Glomerular endothelial cell (primary cell): ENCODE measurements at places on chromosomes 4 and X.

DNA sequence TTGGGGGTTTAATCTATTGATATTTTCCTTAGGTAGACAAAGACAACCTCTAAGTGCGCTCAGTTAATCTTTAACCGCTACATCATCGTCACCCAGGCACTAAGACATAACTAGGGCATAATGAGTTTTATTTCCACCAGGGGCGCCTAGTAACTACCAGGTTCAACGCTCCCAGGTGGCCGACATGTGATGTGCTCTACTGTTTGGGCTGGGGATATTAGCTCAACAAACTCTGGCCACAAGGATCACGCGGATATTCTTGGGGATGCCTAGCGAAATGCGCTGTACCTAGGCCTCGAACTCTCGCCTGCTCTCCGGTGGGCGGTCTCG, 915 bp upstream of the RAB33B start:
- no peak for DNase-seq

DNA sequence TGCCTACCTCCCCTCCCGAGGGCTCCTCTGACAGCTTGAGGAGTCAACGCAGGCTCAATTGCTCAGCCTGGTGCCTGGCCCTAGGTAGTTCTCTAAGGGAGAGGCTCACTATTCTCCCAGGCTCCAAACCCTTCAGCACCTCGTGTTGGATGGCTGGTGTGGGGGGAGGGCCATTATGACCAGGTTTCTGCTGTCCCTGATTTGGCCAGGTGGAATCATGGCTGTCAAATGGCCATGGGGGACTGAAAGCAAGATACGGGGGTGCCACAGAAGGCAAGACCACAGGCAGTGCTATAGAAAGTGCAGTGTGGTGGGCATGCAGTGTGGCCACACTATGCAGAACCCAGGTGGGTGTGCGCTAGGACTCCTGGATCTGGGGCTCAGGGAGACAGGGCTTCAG, 9.5 kb downstream of the PNMA6F start:
- no peak for DNase-seq

DNA sequence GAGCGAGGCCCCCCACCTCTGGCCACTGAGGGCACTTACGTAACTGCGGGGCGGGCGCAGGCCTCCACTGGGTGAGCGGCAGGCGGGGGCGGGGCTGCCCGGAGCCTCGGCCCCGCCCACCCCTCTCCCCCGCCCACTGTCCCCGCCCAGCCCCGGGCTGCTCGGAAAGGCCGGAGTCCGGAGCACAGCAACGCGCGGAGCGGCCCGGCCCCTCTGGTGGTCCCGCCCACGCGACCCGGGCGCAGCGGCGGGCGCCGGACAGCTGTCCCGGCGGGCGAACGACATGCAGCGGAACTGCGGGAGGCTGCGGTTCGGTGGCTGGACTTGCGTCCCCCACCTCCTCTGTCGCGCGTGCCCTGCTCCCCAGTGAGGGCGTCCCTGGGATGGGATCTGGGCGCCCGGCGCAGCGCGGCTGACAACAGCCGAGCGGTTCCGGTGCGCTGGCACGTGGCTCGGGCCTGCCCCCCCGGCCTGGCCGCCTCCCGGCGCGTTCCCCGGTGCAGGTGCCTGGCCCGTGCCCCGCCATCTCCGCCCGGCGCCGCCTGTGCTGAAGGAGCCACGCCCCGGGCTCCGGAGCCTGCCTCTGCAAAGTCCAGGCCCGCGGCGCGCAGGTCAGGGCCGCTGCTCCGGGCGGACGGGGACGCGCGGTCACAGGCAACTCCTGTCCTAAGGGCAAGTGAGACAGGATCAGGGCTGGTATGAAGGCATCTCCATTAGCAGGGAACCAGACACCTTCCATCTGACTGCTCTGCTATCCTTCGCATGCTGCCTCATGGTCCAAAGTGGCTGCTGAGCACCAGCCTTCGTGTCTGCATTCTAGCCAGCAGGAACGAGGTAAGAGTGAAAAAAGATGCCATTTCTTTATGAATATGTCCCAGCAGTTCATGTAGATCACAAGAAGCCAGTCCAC, 21.8 kb upstream of the JAKMIP1 start:
- no peak for DNase-seq

DNA sequence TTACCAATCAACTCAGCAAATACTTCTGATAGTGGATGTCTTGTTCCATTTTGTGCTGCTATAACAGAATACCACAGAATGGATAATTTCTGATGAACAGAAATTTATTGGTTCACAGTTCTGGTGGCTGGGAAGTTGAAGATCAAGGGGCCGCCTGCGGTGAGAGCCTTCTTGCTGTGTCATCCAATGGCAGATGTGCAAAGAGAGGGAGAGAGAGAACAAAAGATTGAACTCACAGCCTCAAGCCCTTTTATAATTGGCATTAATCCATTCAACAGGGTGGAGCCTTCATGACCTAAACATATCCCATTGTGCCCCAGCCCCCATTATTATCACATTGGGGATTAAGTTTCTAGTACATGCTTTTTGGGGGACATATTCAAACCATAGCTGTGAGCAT, 86.1 kb downstream of the ADGRG4 start:
- no peak for DNase-seq

DNA sequence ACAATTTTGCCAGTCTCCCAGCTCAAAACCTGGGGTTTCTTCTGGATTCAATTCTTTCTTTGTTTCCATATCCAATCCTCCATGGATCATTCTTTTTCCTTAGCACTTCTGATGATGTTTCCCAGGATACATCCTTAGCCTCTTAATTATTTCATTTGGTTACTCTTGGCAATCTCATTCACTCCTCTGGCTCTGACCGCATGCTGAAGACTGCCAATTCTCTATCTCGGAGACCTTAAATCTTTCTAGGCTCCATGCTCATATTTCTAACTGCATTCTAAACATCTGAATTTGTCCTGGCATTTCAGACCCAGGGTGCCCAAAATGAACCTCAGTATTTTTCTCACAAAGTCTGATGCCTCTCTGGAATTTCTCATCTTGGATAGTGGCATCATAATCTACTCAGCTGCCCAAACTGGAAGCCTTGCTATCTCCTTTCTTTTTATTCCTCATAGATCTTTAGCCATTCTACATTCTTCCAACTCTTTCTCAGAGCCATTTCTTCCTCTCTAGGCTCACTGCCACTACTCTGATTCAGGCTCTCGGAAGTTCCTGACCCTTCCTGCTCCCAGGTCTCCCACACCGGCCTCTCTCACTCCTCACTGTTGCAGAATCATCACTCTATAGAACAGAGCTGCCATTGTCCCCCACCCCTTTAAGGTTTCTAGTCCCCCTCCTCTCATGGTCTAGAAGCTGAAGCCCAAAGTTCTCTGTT, 290.2 kb downstream of the CAMK2D start:
- DNase-seq, result no peak

GRCh38 chrX:63784346-63784901, 590 bp downstream of the ARHGEF9 start:
- no peak for DNase-seq

- DNase-seq, result no peak
Observed at GRCh38 chr4:56307423-56307822, 79.9 kb downstream of the AASDH start.

DNA sequence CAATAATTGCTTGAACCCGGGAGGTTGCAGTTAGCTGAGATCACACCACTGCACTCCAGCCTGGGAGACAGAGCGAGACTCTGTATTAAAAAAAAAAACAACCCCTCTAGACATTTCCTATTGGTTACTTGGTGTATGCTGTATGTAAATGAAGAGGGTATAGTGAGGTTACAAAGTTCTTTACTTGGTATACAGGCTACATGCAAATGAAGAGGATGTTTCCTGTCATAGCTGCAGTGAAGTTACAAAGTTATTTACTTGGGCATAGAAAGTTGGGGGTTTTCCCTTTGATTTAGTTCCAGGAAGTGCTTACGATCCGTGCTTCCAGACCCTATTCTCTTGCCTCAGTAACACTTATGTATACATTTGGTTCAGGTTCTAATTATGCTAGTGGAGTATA, 38.4 kb upstream of the CLNK start:
- no peak for DNase-seq

- no peak for DNase-seq
Observed at GRCh38 chr4:142856576-142856975, 10.5 kb upstream of the INPP4B start.

- DNase-seq, result no peak
Observed at GRCh38 chr4:73743795-73744194, 3.4 kb downstream of the CXCL8 start.

DNA sequence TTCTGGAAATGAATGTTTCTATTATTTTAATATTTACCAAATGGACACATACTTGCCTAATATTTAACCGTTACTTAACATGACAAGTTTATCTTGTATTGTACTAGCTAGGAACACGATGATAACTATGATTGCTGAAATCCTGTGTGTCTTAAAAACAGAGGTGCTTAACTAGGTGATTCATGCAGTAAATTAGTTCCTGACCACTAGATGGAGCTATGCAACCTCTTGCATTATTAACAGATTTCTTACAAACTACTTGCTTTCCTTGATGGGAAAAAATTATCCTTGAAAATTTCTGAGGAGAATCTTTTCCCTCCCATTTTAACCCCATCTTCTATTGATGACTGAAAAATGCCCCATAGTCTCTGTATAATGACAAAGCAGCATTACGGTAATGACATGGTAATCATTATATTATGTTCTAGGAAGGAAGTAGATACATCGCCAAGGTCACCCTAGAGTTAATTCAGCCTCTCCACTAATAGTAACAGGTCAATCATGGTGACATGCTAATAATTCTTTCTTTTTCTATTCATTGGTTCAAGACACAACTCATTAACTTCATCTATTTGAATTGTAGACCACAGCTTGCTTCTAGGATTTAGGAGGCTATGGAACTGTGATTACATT, 844.2 kb downstream of the RAPGEF2 start:
- peak; percentile 25 for DNase-seq

DNA sequence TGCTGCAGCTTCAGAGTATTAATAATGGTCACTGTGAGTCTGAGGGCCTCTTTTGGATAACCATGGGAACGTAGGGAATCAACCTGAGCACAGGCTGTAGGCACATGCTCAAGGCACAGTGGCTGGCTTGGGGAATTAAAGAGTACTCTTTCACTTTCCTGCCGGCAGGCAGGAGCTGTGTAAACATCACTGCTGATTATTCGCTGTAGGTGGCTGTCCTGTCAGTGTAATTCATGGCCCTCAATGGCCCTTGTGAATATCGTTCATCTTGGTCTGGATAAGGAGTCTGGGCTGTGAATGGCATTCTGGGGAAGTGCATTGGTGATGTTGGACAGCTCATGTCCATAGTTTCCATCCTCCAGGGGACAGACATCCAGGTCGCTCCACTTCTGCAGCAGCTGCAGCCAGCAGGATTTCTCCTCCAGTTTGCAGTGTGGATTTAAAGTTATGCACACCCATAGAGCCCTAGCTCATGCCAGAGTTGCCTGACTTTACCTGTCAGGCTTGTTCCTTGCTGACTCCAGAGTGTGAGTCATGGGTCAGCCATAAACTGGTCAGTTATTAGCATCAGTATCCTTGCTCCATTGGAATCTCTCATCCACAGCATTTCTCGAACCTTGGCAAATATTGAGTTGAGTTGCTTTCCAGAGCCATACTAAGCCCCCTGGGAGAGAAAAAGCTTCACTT, 43.0 kb downstream of the C4orf33 start:
- DNase-seq, result no peak

DNA sequence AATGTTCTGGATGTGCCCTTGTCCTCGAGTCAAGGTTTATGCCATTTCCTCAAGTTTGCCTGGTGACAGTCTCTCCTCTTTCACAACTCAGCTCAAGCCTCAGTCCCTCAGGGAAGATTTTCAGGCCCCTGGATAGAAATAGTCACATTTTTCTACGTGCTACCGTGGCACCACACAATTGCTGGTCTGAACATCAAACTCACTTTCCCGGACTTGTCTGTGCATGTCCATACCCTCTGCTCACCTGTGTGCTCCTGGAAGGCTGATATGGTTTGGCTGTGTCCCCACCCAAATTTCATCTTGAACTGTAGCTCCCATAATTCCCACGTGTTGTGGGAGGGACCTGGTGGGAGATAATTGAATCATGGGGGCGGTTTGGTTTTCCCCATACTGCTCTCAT, 129.7 kb downstream of the HS3ST1 start:
- DNase-seq, result no peak

DNA sequence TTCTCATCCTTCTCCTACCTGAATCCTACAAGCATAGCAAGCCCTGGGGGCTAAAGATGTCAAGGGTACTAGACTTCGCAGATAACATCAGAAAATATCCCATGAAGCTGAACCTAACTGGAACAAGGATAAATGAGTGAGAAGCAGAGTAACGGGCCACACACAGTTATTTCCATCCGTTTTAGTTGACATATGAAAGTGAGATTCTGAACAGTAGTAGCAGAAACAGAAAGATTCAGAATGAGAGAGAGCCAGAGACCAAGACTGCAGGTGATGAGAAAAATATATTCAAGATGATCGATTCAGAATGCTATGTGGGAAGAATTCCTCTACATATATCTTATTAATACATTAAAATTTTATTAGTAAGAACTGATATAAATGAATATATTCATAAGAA, 165.1 kb downstream of the TSPAN5 start:
- DNase-seq, result no peak

GRCh38 chr4:8279321-8280157, 10.0 kb downstream of the HTRA3 start:
- DNase-seq, result no peak

GRCh38 chr4:23923141-23923540, 33.3 kb upstream of the PPARGC1A start:
- no peak for DNase-seq

DNA sequence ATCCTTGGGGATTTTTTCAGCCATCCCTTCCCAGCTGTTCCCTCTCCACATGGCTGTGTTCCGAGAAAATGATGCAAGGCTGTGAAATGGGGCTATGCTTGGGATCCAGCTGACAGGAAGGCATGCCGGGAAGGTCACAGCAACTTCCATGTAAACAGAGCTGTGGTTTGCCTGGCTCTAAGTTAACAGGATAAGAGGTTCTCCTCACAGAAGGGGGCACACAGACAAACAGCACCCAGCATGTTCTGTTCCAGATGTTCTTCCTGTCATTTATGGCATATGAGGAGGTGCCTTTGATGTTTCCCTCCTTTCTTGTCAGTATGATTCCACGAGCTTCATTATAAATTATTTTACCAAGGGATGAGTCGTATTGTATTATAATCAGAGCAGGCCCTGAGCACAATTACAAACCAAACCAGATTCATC, 220.7 kb downstream of the ANTXR2 start:
- peak; percentile 12 for DNase-seq

DNA sequence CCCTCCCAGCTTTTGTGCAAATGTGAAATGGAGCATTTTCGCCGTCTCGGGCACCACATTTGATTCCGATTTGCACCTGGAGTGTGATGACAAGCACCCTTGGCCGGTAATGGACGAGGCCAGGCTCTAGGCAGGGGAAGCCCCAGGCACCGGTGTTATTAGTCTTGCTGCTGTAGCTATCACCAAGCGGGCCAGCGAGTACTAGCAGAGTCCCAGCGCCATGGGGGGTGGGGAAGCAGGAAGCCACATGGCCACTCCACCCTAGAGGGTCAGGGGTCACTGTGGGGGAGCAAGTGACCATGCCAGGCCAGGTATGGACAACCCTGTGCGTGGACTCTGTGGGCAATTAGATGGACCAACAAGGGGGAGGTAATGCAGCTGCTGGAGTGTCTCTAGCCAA, 88.8 kb downstream of the CPZ start:
- no peak for DNase-seq

- no peak for DNase-seq
Observed at GRCh38 chr4:112168719-112169500, 23.7 kb downstream of the FAM241A start.

- DNase-seq, result no peak
Observed at GRCh38 chr4:119623025-119623424, 5.6 kb downstream of the PDE5A start.

- DNase-seq, result no peak
Observed at GRCh38 chr4:10622728-10623127, 61.8 kb downstream of the CLNK start.
